ENCODE measurements at places on chromosomes 12 and 14. TPM values are rescaled to one million over a fixed set of nuclear protein-coding genes. Genes with fewer than 3 reads are reported as not detected.

- H3K4me3 ChIP-seq, result peak overlapping the region; percentile 10
- H3K27ac ChIP-seq, result peak overlapping the region; percentile 49
- H3K36me3 ChIP-seq, result no peaks in the 10 kb centered on the region
- DNase-seq, result no peak
- peaks cover 71% of the 10 kb centered on the region for H3K4me1 ChIP-seq
Observed at GRCh38 chr12:116138364-116138763, 139.1 kb downstream of the MED13L start.

DHRS2 gene
- total RNA-seq, result 0.29 TPM

DNA sequence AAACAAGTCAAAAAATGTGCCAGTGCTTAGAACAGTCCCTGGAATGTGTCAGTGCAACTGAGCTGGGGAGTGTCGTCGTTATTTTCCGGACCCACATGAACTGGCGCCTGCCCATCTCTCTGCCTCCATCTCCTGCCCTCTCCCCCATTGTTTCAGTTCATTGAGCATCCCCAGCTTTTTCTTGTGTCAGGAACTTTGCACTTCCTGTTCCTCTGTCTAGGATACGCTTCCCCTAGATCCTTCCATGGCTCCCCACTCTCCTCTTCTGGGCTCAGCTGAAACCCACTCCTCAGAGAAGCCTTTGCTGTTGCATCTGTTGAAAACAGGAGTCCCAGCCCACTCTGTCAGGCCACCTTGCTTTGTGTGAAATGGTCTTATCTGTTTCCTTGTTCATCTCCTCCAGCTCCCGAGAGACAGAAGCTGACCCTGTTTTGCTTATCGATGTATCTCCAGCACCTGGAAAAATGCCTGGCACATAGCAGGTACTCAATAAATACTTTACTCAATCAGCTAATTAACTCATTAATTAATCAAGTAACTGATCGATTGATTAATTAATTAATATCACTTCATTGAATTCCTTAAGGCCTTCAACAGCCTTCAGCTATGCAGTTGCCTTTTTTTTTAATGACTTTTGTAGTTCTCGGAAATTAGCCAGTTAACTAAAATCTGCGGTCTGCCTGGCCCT, 2.7 kb upstream of the SCARB1 start:
- H3K27ac ChIP-seq, result no peak overlapping the region
- peaks cover 20% of the 10 kb centered on the region for H3K4me1 ChIP-seq
- H3K36me3 ChIP-seq, result no peaks in the 10 kb centered on the region
- no peak for DNase-seq
- no peaks in the 10 kb centered on the region for H3K27me3 ChIP-seq

- DNase-seq, result no peak
- peaks cover 17% of the 10 kb centered on the region for H3K36me3 ChIP-seq
- H3K4me1 ChIP-seq, result peaks cover 6% of the 10 kb centered on the region
- no peak overlapping the region for H3K27ac ChIP-seq
- no peak overlapping the region for H3K4me3 ChIP-seq
Observed at GRCh38 chr12:121239351-121240061, 29.6 kb downstream of the P2RX4 start.

ANO4 gene
- not detected for total RNA-seq

LMNTD1 gene
- not detected for total RNA-seq

GRCh38 chr12:55816881-55817344, 611 bp downstream of the SARNP start:
- H3K27ac ChIP-seq, result peak overlapping the region; percentile 83
- DNase-seq, result no peak
- H3K36me3 ChIP-seq, result peaks cover 45% of the 10 kb centered on the region

DNA sequence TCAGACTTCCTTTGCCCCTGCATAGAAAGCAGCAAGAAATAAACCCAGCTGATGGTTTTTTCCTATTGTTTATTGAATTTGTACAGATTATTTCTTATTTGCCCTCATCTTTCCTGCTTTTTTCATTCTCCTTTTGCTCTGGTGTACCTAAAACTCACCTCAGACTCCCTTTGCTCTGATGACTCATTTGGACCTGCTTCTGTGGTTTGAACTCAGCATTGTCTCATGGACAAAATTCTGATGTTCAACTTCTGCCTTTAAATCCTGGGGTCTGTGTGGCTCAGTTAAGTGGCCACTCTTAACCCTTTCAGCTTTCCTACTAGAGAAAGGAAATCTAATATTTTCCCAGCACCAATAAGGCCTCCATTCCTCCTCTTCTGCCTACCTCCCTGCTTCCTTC, 3.5 kb upstream of the SENP1 start:
- no peak overlapping the region for H3K27ac ChIP-seq
- no peaks in the 10 kb centered on the region for H3K36me3 ChIP-seq
- no peak overlapping the region for H3K4me3 ChIP-seq
- no peak for DNase-seq

- H3K36me3 ChIP-seq, result peaks cover 40% of the 10 kb centered on the region
- no peaks in the 10 kb centered on the region for H3K27me3 ChIP-seq
- H3K27ac ChIP-seq, result peak overlapping the region; percentile 42
- peaks cover 39% of the 10 kb centered on the region for H3K4me1 ChIP-seq
- DNase-seq, result no peak
- H3K4me3 ChIP-seq, result no peak overlapping the region
Observed at GRCh38 chr14:88470542-88471440, 84.0 kb downstream of the PTPN21 start.

- DNase-seq, result no peak
- H3K27ac ChIP-seq, result no peak overlapping the region
- no peak overlapping the region for H3K4me3 ChIP-seq
- no peaks in the 10 kb centered on the region for H3K27me3 ChIP-seq
- peaks cover 54% of the 10 kb centered on the region for H3K4me1 ChIP-seq
- H3K36me3 ChIP-seq, result peaks cover 55% of the 10 kb centered on the region
Observed at GRCh38 chr12:106976668-106977067, 10.3 kb downstream of the MTERF2 start.

GRCh38 chr12:29617407-29617803, 119.9 kb upstream of the OVCH1 start:
- peak; percentile 27 for DNase-seq
- no peak overlapping the region for H3K4me3 ChIP-seq
- H3K36me3 ChIP-seq, result no peaks in the 10 kb centered on the region
- peak overlapping the region; percentile 46 for H3K27ac ChIP-seq
- H3K4me1 ChIP-seq, result peaks cover 21% of the 10 kb centered on the region

DNA sequence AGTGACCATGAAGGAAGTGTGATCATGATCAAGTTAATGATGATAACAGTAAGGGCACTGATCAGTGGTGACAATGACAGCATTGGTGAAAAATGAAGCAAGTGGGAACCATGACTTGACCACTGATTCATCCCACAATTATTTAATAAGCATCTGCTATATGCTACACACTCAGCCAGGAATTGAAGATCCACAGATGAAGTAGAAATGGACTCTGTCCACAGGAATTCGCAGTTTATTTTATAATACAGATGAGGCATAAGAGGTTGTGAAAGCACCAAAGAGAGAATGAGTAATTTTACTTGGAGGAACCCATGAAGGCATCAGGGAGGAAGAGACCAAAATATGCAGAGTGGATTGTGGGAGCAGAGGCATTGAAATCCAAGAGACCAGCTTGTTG, 33.8 kb upstream of the SMUG1 start:
- no peaks in the 10 kb centered on the region for H3K36me3 ChIP-seq
- peak overlapping the region; percentile 72 for H3K27ac ChIP-seq
- H3K4me3 ChIP-seq, result no peak overlapping the region
- peaks cover 28% of the 10 kb centered on the region for H3K4me1 ChIP-seq
- H3K27me3 ChIP-seq, result no peaks in the 10 kb centered on the region

DNA sequence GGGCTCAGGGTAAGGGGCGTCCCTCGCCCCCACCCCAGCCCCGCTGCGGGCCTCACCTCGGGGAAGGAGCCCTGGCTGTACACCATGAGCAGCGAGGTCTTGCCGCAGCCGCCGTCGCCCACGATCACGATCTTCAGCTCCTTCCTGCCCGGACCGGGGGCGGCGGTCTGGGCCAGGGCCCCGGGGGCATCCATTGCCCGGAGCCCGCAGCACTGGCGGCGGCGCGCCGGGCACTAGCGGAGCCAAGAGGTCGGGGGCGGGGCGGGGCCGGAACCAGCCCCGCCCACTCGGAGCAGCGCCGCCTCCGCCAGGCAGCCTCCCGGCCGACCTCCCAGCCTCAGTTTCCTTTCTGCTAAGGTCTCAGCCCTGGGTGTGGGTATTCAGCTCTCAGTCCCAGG, at the start of gene RHOF:
Gene RHOF, minus strand, starts transcription at position 249 of the 398 bp plus-strand sequence. Its CDS starts 55 bp downstream, at position 194.
- H3K36me3 ChIP-seq, result no peaks in the 10 kb centered on the region
- peak; percentile 71 for DNase-seq
- H3K27ac ChIP-seq, result peak within 1 kb of the TSS; percentile 65
- no peaks in the 10 kb centered on the region for H3K27me3 ChIP-seq

GLIPR1 gene
- total RNA-seq, result 83.2 TPM

SYCP3 gene
- 0.88 TPM for total RNA-seq

DNA sequence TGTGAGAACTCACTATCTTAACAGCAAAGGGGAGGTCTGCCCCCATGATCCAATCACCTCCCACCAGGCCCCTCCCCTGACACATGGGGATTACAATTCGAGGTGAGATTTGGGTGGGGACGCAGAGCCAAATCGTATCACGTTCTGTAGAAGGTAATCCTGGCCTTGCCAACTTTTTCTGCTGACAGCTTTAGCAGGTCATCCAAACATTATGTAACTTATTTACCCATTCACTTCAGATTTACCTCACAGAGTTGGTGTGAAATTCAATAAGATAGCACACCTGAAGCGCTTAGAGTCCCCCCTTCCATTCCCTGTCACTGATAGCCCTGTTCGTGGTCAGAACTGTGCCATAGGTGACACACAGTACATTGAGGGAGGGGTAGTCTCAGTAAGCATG, 219.1 kb downstream of the FBXL14 start:
- H3K27ac ChIP-seq, result no peak overlapping the region
- H3K4me3 ChIP-seq, result no peak overlapping the region
- DNase-seq, result no peak
- H3K4me1 ChIP-seq, result no peaks in the 10 kb centered on the region
- no peaks in the 10 kb centered on the region for H3K27me3 ChIP-seq

BHLHE41 gene
- 4.7 TPM for total RNA-seq

SYNE3 gene
- 23.9 TPM for total RNA-seq

SYT10 gene
- total RNA-seq, result not detected
